ENCODE measurements at places on chromosomes 7 and 10.

GRCh38 chr10:3813986-3814837 lies 29.2 kb upstream of the KLF6 start:
- DNase-seq: no peak

GRCh38 chr10:47349941-47350371 lies 1.8 kb downstream of the RBP3 start:
- no peak for DNase-seq

- no peak for DNase-seq
These were observed 571.8 kb downstream of the CCSER2 start for GRCh38 chr10:84900141-84900540.

DNA sequence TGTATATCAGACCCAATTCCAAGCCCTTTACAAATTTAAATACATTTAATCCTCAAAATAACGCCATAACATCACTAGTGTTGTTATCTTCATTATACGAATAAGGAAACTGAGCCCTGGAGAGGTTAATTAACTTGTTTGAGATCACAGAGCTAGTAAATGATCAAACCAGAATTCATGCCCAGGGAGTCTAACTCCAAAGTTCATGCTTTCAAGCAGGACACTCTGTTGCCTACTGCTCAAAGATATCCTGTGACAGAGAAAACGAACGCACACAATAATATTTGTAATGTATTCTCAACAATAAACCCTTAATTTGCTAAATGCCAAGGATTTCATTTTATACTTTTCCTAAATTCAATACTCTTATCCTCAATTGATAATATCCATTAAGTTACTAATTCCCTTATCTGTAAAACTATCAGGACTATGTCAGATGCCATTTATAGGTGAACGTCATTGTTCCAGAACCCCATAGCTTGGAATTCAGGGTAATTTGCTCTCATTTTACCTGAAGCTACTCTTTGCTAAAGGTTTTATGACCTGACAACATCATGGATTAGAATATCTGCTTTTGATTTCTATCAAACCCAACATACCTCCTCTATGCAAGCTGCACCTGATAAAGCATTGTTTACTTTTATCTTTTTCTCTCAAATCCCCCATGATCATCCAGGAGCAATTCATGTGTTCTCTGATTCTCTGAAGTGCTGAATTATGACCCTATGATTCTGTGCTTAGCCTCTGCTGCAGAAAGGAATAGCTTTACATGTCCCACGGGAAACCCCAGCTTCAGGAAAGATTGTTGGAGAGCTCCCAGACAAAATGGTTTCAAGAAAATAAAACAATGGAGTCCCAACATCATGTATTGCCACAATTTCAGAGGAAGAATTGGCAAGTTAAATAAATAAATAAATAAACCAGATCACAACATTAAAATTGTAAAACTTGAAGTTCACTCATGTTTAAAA lies 150.2 kb upstream of the CDK1 start:
- no peak for DNase-seq

DNA sequence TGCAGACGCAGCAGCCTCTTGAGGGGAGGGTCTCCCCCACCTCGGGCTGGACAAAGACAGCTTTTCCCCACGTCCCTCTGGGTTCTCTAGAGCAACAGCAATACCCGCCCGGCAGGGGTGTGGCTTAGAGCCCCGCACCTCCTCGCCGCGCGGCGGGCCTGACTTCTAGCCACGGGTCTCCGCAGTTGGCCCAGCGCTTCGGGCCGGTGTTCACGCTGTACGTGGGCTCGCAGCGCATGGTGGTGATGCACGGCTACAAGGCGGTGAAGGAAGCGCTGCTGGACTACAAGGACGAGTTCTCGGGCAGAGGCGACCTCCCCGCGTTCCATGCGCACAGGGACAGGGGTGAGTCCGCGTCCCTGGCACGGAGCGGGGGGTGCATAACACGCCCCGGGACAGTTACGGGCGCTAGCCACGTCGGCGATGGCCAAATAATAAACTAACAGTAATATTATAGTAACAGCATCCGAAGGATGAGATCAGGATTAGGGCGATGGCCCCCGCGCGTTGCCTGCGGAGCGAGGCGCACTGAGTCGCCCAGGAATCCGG lies 1.2 kb downstream of the CYP2E1 start:
- no peak for DNase-seq

DNA sequence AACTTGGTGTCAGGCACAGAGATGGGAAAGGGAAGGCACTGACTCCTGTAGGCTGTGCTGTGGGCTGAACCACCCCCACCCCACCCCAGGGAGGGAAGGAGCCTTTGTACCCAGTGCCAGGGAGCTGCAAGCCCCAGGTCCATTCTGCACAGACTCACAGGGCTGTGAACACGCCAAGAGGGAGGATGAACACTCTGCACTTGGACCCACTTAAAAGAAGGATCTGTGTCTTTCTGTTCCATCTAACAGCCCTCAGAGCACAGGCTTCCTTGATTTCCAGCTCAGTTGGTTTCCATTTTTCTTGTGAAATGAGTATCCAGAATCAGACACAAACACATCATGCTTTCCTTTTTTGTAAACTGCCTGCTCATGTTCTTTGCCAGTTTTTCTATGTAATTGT lies 84.9 kb downstream of the GRB10 start:
- no peak for DNase-seq

DNA sequence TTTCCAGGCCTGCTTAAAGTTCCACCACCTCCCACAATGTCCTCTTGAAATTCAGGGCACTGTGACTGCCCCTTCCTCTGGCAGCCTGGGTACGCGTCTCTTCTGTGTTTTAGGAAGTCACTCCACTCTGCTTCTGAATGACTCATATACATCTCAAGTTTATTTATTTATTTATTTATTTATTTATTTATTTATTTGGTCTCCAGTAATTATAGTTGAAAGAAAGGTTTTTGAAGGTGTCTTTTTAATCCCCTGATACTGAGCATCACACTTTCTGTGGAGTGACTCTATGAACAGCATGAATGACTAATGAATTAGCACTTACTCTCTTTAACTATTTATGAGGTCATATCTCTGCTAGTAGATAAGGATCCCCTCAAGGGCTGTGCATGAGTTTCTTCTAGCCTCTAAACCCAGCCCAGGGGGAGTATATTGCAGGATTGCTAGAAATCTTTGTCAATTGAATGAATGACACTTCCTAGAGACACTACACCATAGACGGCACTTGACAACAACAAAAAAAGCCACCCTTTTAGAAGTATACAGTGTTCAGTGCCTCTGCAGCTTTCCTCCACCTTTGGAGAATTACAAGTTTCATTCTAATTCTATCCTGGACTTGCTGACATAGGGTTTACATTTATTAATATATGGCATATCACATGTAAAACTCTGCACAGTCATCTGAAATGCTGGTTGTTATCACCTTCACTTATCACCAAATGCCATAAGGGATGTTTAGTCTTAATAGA lies 2.1 kb downstream of the MACC1 start:
- DNase-seq: no peak

GRCh38 chr7:100785878-100786277 lies 41.4 kb downstream of the EPHB4 start:
- DNase-seq: no peak

DNA sequence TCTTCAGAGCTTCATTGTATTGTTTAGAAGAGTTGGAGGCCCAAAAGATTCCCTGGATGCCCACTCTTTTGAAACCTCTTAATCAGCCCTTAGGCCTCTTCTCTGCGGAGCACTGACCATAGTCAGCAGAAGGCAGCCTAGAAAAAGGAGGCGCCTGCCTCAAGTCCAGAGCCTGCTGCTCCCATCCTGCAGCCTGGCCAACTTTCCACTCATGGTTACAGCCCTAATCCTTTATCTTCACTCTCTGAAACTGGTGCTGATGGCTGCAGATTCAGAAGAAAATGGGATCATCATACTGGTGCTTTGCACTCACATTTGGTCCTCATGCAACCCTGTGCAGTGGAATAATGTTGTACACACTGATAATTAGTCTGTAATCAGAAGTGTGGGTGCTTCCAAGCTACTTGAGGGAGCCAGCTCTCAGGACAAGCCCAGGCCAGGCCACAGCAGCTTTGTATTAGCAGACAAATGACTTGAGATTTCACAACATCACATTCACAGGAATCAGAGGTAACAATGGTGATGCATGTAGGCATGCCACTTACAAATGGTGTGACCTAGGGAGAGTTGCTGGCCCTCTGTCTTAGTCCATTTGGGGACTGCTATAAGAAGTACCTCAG lies 272.9 kb downstream of the GALNT17 start:
- DNase-seq: no peak

GRCh38 chr10:63084690-63085382 lies 48.3 kb upstream of the NRBF2 start:
- no peak for DNase-seq

GRCh38 chr7:158291998-158292397 lies 295.6 kb downstream of the PTPRN2 start:
- no peak for DNase-seq

DNA sequence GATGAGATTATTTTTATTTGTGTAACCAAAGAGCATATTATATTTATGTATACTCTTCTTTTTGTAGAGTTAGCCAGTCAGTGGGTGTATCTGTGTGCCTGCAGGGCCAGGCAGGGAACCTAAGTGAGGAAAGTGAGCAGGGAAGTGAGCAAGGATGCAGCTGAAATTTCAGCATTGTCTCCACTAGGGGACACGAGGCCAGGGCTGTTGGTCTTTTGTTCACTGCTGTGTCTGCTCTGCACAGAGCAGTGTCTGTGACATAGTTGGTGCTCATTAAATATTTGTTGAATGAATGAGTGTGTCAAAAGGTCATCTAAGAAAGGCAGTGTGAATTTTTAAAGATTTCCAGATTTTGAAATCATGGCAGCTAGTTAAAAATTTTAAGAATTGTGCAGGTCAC lies 51.8 kb downstream of the SUGCT start:
- no peak for DNase-seq

GRCh38 chr7:155590215-155591018 lies 44.1 kb upstream of the CNPY1 start:
- no peak for DNase-seq

GRCh38 chr10:130012129-130012528 lies 48.1 kb upstream of the EBF3 start:
- no peak for DNase-seq

- no peak for DNase-seq
These were observed 430.6 kb upstream of the KCND2 start for GRCh38 chr7:119842337-119842736.

DNA sequence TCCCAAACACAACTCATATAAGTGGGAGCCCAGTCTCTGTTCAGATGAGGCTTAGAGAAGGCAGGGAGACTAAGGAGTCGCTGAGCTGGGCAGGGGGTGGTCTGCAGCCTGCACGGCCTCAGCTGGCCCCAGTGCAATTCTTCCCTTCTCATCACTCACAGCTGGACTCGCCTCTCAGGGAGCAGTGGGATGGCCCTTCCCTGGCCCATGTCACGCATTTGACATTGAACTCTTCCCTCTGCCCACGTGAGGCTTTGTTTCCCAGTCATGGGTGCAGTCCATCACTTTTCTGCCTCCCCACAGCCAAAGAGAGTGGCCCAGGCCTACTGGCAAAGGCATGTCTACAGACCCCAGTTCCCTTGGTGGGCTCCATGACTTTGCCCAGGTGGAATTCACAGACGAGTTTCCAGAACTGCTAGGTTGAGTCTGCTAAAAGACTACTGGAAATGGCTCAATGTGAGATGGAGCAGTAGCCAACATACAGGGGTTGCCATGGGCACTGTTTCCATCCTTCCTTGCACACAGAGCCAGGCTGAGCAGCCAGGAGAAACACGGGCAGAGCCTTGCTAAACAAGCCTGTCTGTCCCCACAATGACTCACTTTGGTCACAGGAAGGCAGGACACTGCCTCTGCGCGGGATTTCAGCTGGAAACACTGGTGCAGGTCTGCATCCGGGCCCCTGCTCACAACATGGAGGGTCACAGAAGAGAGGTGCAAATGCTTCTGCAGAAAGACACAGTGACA lies 90.1 kb downstream of the OAT start:
- DNase-seq: no peak

DNA sequence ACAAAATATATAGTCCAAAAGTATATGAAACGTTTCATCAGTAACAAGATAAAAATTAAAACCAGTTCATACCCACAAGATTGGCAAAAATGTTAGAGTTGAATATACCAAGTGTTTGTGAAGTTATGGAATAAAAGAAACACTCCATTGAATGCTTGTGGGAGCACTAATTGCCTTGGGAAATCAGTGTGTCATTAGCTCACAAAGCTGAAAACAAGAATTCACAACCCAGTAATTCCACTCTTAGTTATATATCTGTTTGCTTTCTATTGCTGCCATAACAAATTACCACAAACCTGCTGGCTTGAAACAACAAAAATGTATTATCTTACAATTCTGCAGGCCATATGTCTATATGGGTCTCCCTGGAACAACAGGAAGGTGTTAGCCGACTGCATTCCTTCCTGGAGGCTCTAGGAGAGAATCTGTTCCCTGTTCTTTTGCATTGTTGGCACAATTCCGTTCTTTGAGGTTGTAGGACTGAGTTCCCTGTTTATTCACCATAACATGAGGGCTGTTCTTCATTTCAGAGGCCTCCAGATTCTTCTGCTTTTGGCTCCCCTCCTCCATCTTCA lies 45.7 kb downstream of the SEM1 start:
- DNase-seq: no peak

DNA sequence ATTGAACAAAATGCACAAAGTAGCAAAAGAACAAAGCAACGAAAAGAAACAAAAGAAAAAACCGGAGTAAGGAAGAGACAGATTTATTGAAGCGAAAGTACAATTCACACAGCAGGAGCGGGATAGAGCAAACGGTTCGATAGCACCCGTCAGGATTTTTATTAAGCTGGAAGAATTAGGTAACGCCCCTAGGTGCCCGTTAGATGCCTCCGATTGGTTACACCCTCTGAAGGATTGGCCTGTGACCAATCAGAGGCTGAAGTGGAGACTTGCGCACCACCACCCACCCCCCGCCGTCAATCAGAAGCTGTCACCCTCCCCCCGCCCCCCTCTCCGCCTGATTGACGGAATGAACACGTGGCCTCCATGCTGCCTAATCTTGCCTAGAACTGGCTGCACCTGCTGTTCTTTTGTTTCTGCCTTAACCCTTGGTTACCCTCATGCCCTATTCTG lies 16.8 kb downstream of the OCM2 start:
- no peak for DNase-seq

- DNase-seq: peak; percentile 8
These were observed 25.4 kb downstream of the CYP2C9 start for GRCh38 chr10:94963901-94964300.

- no peak for DNase-seq
These were observed 15.0 kb upstream of the BNIP3 start for GRCh38 chr10:131996466-131997365.

- DNase-seq: no peak
These were observed 134.7 kb downstream of the VIPR2 start for GRCh38 chr7:159009951-159010350.

GRCh38 chr10:77866598-77866997 lies 60.0 kb downstream of the DLG5 start:
- DNase-seq: no peak

GRCh38 chr7:107982918-107983389 lies 20.0 kb downstream of the LAMB1 start:
- no peak for DNase-seq

DNA sequence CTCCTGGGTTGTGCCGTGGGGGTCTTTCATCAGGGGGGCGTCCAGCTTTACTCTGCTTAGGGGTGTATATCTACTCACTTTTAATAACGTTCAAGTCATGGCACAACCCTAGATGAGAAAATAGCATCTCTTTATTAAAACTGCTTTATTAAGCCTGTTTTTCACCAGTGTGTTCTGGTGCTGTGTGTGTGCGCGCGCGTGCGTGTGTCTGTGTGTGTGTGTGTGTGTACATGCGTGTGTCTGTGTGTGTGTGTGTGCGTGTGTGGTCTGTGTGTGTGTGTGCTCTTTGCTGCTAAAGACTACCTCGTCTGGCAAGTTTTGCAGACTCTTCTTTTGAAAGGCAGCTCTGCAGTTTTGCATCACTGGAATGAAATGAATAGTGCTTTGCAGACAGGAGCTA lies 390.9 kb upstream of the MKI67 start:
- no peak for DNase-seq

- no peak for DNase-seq
These were observed 115.7 kb downstream of the PARP12 start for GRCh38 chr7:139947021-139947420.

All from HS-5 (cell line).